Peyer's patch (tissue), 4 donors: ENCODE measurements at places on chromosomes 4 and X. TPM values are rescaled to one million over a fixed set of nuclear protein-coding genes. Genes with fewer than 3 reads are reported as not detected.

Gene FAM236D
- not detected for total RNA-seq

Gene TECRL
- total RNA-seq, result not detected

- H3K27me3 ChIP-seq, result no peaks in the 10 kb centered on the region
- H3K4me1 ChIP-seq, result no peaks in the 10 kb centered on the region
- no peak overlapping the region for H3K27ac ChIP-seq
- H3K4me3 ChIP-seq, result no peak overlapping the region
These were observed 50.1 kb downstream of the ADD1 start for GRCh38 chr4:2893772-2894171.

GRCh38 chr4:244471-244870, 60.8 kb downstream of the ZNF732 start:
- H3K36me3 ChIP-seq, result no peaks in the 10 kb centered on the region
- DNase-seq, result peak; percentile 74
- no peaks in the 10 kb centered on the region for H3K27me3 ChIP-seq
- H3K4me3 ChIP-seq, result no peak overlapping the region
- peaks cover 3% of the 10 kb centered on the region for H3K4me1 ChIP-seq

GRCh38 chr4:189049682-189050081, 891.0 kb upstream of the FRG1 start:
- no peak overlapping the region for H3K27ac ChIP-seq
- H3K27me3 ChIP-seq, result no peaks in the 10 kb centered on the region
- H3K4me1 ChIP-seq, result no peaks in the 10 kb centered on the region
- H3K4me3 ChIP-seq, result no peak overlapping the region
- DNase-seq, result no peak
